Lower lobe of right lung (tissue), 2 donors: ENCODE measurements at places on chromosomes 3 and 15. TPM values are rescaled to one million over a fixed set of nuclear protein-coding genes. Genes with fewer than 3 reads are reported as not detected.
A peak's percentile ranks its signal among the peaks of the same experiment; 100 is the strongest.

- DNase-seq, result no peak
Observed at GRCh38 chr3:141561426-141562034, 74.7 kb downstream of the RASA2 start.

DNA sequence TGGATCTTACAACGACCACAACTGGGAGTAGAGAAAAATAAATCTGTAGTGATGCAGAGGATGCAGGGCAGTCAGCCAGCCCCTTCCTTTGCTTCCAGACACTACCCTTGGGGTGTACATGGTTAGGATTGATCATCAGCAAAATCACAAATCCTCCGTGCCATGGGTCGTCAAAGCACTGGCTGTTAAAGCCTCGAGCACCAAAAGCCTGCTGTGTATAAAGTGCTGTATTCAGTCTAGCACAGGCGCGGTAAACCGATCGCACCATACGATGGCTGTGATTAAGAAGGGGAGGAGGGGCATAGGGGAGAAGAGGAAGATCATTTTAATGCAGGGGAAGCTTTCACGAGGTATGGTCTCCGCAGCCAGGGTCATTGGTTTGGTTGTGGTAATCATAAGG, 305.2 kb downstream of the LRTM1 start:
- DNase-seq, result no peak

- peak; percentile 60 for DNase-seq
Observed at GRCh38 chr15:85689729-85690128, 105.0 kb downstream of the KLHL25 start.

- DNase-seq, result no peak
Observed at GRCh38 chr3:146334151-146334550, 83.2 kb upstream of the PLSCR4 start.

- peak; percentile 58 for DNase-seq
Observed at GRCh38 chr3:136818769-136819391, at the start of gene SLC35G2. TSS of gene SLC35G2 (plus strand) at chr3:136819126. CDS start at chr3:136854461, 35,335 bp downstream.

GRCh38 chr15:70195587-70196305, 98.0 kb upstream of the TLE3 start:
- peak; percentile 54 for DNase-seq

DNA sequence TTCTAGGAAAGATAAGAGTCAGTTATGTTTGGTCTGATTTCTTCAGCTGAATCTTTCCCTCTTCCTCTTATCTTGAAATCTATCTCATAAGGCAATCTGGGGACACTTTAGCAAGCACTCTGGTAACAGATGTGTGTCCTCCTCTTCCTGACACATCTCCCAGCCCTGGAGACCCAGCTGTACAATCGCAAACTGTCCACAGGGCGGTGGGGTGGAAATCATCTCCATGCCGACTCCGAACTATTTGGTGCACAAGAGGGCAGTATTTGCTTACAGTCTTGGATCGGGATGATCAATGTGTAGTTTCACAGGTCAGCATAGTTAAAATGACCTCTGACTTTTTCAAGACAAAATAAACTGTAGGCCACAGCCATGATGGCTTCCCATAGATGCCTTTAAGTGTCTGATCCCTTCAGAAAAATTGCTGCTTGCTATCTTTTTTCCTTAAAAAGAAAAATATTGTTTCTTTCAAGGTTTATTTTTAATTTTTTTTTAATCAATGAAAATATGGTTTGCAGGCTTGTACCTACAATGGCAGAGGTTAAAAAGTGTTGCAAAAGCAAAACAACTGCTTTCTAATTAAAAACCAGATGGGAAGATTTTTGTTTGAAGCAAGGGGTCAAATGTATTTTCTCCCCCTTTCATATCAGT, 17.7 kb downstream of the EEFSEC start:
- no peak for DNase-seq

- DNase-seq, result no peak
Observed at GRCh38 chr3:7282988-7283387, 422.1 kb downstream of the GRM7 start.

DNA sequence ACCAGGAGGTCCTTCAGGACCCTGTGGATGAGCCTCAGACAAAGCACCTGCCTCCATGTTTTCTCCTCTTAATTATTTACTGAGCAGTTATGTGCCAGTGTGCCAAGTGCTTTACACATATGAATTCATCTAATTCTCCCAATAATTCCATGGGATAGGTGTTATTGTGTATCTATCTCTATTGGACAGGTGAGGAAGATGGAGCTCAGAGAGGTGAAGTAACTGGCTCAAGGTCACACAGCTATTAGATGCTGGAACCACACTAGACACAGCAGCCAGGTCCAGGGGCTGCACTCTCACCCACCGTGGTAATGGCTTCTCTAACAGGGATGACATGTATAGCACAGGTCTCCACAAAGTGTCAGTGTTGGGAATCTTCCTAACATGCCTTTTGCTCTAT, 70.2 kb downstream of the TLE3 start:
- DNase-seq, result peak; percentile 1

- DNase-seq, result no peak
Observed at GRCh38 chr15:56817321-56818080, 84.2 kb upstream of the ZNF280D start.

DNA sequence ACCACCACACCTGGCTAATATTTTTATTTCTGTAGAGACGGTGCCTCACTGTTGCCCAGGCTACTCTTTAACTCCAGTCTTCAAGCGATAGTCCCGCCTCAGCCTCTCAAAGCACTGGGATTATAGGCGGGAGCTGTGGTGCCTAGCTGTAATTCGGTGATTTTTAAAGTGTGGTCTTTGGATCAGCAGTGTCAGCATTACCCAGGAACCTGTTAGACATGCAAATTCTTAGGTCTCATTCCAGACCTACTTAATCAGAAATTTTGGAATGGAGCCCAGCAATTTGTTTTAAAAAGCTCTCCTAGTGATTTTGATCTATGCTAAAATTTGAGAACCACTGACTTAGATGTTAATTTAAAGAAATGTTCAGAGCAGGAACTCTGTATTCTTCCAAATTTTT, 51.9 kb downstream of the GOLM2 start:
- DNase-seq, result no peak

DNA sequence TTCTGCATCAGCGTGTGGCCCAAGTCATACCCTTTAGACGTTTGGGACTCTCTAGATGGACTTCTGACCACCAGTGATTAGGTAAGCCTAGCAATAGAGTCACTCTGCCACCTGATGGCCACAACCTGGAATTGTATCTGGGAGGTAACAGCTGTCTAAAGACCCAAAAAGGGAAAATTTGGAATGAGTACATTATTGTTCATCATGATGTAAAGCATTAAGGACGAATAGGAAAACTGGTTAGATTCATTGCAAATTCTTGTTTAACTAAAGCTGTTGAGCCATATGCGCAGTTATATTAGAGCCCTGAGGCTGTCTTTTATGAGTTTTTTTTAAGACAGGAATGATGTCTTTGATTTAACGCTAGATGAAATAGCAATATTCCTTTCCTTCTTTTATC, 63.6 kb downstream of the FAM81A start:
- no peak for DNase-seq

DNA sequence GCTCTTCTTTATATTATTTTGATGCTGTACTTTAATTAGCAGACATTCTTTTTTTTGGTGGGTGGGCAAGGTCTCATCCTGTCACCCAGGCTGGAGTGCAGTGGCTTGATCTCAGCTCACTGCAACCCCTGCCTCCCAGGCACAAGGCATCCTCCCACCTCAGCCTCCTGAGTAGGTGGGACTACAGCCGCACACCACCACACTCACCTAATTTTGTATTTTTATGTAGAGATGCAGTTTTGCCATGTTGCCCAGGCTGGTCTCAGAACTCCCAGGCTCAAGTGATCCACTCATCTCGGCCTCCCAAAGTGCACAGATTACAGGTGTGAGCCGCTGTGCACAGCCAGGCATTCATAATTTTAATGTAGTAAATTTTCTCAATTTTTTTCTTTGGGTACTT, 608.1 kb downstream of the ZNF385D start:
- no peak for DNase-seq

DNA sequence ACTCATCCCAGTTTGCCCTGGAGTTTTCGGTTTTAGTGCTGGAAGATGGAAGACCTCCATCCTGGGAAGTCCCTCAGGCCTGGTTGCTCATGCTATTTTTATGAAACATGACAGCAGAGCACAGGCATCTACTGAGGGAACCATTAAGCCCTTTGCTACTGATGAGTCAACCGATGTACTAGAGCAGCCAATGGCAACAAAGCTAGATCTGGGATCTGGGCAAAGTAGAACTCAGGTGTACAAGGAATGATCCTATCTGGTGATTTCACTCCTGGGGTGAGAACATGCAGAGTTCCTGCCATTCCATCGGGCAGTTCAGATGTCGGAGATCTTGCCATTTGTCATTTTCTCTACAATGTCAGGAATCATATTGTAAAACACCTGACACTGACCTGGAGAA, 166.2 kb upstream of the NSMCE3 start:
- DNase-seq, result no peak

GRCh38 chr3:180072786-180073185, 36.0 kb upstream of the PEX5L start:
- DNase-seq, result no peak

DNA sequence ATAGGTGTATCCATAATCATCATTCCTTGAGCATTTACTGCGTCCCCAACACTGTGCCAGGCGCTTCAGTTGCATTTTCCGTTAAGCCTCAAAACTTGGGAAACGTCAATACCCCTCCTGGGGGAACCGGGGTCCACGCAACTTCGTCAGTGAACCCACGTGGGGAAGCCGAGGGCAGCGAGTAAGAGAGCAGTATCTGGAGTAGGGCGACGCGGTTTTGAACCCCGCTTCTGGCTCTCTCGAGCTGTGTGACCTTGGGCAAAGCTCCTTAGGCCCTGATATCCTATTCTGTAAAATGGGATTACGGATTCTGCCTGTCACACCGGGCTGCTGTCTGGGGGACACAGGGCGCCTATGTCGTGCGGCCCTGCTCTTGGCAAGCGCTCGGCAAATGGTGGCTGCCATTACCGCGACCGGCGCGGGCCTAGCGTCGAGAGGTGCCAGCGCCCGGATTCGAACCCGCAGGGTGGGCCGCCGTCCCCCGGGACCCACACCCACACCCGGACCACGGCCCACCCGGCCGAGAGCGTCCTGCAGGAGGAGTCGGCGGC, 590 bp downstream of the POLG start:
- DNase-seq, result no peak

DNA sequence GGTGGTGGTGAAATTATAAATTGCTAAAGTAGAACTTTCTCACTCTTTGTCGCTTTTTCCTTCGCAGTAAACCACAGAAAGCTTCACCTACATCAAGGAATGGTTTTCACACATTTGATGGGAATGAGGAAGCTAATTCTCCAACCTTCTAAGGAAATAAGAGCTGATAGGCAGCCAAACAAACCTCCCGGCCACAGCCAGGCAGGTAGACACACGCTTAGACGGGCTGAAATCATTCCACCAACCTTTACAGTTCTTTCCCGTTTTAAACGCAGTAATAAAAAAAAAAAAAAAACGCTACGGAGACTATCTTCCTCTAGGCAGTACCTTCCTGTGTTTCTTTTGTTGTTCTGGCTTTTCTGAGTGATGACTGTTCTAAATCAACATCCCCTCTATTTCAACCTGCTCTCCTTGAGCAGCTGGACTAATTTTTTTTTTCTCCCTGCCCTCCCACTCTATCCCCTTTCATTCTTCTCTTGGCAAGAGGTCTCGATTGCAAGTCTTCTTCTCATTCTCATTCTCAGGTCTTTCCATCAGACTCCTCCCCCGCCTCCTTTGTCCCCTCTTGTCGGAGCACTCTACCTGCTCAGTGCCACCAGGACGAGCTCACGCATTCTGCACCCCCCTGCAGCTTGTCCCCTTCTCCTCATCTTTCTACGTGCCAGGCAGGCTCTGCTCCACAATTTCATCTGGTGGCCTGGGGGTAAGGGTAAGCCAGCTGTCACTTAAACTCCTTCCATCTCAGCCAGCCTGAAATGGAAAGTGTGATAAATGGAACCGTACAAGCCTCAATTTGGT, 391.1 kb upstream of the MDFIC2 start:
- no peak for DNase-seq

- no peak for DNase-seq
Observed at GRCh38 chr3:163159306-163159705, 1662.7 kb downstream of the OTOL1 start.

DNA sequence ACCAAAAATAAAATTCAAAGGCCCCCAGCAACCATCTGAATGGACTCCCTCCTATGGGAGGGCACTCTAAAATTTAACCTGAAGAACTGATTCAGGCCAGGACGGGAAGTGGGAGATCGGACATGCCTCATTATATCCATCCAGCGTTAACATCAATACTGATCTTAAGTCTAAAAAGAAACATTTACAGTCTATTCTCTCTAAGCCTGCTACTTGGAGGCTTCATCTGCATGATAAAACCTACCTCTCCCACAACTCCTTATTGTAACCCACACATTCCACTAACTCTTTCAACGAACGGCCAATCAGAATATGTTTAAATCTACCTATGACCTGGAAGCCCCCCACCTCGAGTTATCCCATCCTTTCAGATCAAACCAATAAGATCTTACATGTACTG, 68.4 kb downstream of the HERC1 start:
- DNase-seq, result no peak

GRCh38 chr3:170076715-170077238, 39.0 kb downstream of the GPR160 start:
- DNase-seq, result no peak

GRCh38 chr3:32240159-32240545, 1.7 kb downstream of the CMTM8 start:
- no peak for DNase-seq

DNA sequence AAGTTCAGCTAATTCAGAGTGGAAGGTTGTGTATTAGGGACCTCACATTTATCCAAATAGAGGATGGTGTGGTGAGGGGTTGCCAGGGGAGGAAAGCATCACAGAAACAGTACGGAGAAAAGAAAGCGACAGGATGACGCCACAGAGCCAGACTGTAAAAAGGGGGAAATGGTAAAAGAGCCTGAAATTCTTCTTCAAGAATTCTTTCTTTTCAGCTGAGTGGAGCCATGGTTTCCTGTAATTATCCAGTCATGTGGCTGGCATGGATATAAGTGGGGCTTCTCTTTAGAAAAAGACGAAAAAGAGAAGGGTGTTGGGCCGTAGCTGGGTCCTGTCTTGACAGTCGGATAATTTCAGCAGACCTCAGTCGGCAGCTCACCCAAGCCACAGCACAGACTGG, 24.5 kb upstream of the PSMD6 start:
- DNase-seq, result no peak

DNA sequence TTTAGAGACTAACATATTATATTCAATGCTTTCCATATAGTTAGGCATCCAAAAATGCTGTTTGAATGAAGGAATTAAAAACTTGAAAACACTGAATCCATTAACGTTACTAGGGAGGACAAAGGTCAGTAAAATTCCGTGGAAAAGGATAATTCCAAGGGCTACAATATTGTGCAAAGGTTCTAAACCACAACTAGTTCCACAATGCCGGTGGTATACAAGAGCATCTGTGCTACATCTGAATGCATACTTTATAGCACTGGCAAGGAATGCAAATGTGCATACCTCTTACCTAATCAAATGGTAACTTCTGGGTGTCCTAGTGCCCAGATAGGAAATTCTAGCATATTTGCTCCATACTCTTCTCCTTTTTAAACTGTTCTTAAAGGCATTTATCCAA, 2.2 kb downstream of the ICE2 start:
- no peak for DNase-seq

Gene STRIT1
- total RNA-seq, result not detected

Gene PAQR5
- total RNA-seq, result 30.6 TPM

Gene TMEM212
- 5.2 TPM for total RNA-seq

Gene LRRIQ4
- total RNA-seq, result not detected

Gene CAMKV
- total RNA-seq, result not detected

Gene GABRB3
- total RNA-seq, result 5.5 TPM

Gene FANCD2OS
- not detected for total RNA-seq

Gene CCDC174
- total RNA-seq, result 18.2 TPM

Gene FAM107A
- total RNA-seq, result 74.5 TPM

Gene STAG1
- total RNA-seq, result 41.3 TPM

Gene ACY1
- 20.6 TPM for total RNA-seq

Gene SAMD7
- not detected for total RNA-seq

Gene CEMIP
- 7.3 TPM for total RNA-seq

Gene NOX5
- not detected for total RNA-seq
